ENCODE measurements at places on chromosomes 1 and 21.

GRCh38 chr1:26094677-26095383 is 16.8 kb upstream of the PDIK1L start:
- no peak for DNase-seq

DNA sequence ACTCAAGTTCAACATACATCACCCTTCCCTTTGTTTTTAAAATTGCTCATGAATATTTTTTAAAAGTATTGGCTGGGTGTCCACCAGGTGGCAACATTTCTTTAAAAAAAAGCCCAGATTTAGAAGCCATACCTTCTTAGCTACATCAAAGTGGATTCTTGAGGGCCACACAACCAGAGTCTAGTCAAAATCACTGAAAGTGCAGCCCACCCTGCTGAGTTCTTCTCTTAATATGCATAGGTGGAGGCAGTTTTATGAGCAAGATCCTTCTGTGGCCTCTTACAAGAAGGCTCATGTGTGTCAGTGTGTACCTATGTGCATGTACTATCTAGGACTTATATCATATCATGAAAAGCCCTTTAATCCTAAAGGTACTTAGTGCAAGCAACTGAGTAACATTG is 16.9 kb upstream of the GNG12 start:
- DNase-seq, result no peak

GRCh38 chr1:64337926-64338325 is 132.0 kb upstream of the CACHD1 start:
- no peak for DNase-seq

- peak; percentile 32 for DNase-seq
Observed at GRCh38 chr21:46097336-46098293, at the start of gene COL6A2. Gene COL6A2, plus strand, starts transcription at chr21:46098112.

DNA sequence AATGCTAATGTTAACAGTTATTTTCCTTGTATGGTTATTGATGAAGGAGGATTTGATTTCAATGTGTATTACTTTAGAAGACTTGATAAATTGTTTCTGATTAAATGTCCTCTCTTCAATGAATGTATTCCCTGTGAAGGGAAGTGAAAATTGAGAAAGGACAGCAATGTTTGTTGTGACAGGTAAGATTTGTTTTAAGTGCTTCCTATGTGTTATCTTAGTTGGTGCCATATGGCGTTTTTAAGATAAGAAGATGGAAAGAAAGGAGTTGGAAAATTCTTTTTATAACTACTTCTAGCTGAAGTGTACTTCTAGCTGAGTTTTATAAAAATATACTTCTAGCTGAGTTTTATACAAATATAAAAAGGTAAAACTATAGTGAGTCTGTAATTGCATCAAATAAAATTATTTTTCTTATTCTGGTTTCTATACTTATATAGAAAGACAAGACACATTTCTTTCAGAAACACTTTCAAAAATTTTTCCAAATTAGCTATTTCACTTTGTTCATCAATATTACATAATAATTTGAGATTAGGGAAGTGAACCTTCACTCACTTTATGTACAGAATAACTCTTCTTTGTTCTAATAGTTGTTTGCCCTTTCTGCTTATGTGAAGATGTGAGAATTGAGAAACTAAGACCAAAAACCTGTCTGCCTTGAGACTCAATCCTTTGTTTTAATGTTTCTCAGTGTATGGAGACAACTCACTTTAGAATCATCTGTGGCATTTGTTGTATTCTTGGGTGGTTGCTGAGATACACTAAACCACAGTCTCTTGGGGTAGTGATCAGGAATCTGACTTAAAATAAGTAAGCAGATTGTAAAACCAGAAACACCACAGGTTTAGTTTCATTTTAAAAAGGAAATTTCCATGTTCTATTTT is 382.9 kb upstream of the B3GALT2 start:
- DNase-seq, result no peak

GRCh38 chr1:1198423-1199140 is 7.8 kb downstream of the TNFRSF18 start:
- no peak for DNase-seq

- DNase-seq, result no peak
Observed at GRCh38 chr1:182567629-182568028, 21.4 kb downstream of the RNASEL start.

DNA sequence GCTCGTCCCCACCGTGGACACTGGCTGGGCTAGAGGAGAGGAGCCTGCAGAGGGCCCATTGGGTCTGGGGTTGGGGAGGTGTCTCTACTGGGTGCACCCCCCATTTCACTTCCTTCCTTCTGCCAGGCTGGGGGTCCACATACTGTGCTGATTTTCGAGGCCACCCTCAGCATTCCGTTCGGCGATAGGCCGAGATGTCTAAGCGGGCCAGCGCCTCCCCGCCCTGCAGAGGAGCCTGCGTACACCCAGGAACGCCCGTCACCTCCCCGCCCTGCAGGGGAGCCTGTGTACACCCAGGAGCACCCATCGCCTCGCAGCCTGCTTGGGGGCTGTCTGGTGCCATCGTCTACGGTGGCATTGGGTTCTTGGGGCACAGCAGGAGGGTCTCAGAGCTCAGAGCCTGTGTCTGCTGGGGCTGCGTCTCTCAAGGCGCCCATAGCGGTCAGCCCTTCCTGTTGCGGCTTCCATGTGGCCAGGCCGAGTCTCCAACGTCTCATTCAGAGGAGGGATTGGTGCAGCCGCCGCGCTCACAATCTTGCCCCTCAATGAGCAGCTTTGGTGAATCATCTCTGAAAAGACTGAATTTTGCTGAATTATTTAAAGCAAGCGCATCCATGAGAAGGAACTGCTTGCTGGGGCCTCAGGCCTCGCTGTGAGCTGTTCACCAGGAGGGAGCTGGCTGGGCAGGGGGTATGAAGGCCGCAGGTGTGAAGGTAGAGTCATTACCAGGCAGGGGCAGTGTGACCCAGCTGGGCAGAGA is 30.7 kb upstream of the AGPAT3 start:
- DNase-seq, result no peak

DNA sequence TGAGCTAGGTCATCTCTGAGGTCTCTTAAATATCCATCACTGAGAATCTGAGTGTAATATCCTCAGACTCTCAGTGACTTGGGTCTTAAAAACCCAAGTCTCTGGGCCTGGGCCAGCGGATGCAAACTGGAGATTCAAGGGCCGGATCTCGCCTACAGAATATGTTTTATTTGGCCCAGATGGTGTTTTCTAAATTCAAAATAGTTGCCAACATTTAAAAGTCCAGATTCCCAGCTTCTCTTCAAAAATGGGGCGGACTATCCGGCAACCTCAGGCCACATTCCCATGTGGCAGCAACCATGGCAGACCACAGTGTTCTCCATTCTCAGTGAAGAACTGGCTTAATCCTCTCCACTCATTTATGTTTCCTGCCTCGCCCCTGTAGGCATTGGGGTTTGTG is 12.7 kb upstream of the HEYL start:
- no peak for DNase-seq

GRCh38 chr1:51524817-51525216 is 5.8 kb upstream of the EPS15 start:
- no peak for DNase-seq

- no peak for DNase-seq
Observed at GRCh38 chr1:151131701-151132334, 14.6 kb downstream of the SEMA6C start.

GRCh38 chr1:66585002-66585401 is 51.0 kb downstream of the SGIP1 start:
- DNase-seq, result no peak

DNA sequence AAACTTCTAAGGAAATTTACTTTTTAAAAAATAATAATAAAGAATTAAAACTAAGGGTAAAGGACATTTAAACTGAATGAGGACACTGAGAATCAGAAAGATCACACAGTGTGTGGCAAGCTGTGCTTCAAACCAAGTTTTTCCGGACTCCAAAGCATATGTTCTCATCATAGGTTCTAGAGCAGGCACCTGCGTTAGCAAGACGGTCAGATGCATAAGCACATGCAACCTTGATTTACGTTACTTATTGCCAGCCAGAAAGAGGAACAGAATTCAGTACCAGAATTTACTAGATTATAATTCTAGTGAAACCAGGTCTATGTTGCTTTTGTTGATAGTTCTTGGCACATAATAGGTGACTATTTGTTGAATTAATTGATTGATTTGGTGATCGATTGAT is 6.2 kb upstream of the LBR start:
- DNase-seq, result no peak

- no peak for DNase-seq
Observed at GRCh38 chr1:168437821-168438220, 106.0 kb downstream of the XCL2 start.

DNA sequence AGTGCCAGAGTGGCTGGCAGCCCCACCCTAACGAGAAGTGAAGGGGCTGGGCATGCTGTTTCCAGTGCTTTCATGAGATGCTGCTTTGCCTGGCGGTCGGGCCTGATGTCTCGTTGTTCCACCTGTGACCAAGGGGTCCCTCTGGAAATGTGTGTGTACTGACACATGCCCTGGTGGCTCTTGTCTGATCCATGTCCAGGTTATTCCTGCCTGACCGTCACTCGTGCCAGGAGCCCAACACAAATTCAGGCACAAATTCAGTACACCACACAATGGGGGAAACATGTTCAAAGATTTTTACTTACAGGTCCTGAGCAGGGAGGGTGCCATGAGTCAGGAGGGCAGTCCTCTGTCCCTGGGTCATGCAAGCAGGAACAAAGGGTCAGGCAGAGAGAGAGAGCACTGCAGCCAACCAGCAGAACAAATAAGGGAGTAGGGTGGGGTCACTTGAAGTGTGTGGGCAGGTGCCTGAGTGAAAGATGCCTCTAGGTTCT is 76.3 kb downstream of the ADARB1 start:
- DNase-seq, result no peak

- no peak for DNase-seq
Observed at GRCh38 chr1:45542591-45542990, 8.0 kb upstream of the AKR1A1 start.

DNA sequence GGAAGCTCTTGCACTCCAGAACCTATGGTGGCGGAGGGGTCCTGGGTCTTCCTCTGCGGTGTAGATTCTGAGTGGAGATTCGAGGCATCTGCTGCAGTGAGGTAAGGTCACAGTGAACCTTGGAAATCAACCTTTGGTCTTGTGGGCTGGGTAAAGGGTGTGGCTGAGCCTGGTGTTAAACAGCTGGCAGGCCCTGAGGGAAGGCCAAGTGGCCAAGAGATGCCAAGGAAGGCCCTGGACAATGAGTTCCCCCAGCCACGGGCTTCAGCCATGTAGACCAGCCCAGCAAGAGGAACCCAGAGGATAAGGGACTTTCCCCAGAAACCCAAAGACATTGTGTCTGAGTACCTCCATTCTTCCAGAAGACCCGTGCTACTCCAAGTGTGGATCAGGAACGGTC is 137.2 kb upstream of the ETS2 start:
- no peak for DNase-seq

DNA sequence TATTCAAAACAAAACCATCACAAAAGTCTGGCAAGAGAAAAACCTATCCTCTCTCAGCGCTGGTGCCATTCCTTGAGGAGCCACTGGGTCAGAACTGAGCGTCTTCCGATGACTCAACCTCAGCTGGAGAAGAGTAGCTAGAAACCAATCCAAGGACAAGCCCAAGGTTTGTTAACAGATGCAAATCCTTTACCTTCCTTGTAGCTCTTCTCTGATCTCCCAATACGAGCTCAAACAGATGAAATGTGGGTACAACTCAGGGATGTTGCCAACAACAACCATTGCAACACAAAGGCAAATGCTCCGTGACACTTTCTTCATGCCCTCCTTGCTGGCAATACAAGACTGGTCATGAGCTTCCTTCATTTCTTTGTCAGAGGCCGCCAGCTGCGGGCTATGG is 337.1 kb downstream of the SIPA1L2 start:
- no peak for DNase-seq

- no peak for DNase-seq
Observed at GRCh38 chr1:63686696-63687095, 87.1 kb upstream of the ROR1 start.

DNA sequence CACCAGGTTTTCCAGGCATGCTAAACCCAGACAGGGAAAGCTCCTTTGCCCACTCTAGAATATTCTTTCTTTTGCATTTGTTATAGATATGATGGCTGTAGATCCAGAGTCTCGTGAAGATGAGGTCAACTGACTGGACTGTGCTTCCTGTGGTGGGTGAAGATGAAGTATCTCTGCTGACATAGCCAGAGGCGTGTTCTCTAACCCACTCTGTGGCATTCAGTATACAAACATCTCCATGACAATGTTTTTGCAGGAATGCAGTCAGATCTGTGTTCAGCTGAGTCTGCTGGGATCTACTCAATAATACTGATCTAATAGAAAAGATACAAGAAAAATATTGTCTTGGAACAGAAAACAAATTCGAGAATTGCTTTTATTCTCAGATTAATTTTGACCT is 11.3 kb downstream of the RWDD2B start:
- no peak for DNase-seq

DNA sequence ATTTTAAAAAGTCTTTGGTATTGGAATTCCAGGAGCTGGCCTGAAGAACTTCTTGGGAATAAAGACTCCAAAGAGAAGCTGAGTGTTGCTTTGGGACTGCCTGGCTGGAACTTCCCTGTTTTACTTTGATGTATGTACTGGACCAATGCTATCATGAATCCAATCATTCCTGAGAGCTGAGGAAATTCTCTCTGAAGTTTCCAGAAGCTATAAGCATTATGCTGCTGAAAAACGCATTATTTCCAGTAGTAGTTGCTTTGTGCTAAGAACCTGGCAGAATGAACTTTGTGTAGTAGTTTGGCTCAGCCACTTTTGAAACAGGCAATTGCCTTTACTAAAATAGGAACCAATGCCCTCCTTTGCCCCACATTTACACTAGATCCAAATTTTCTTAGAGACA is 260.7 kb downstream of the HLX start:
- DNase-seq, result no peak

DNA sequence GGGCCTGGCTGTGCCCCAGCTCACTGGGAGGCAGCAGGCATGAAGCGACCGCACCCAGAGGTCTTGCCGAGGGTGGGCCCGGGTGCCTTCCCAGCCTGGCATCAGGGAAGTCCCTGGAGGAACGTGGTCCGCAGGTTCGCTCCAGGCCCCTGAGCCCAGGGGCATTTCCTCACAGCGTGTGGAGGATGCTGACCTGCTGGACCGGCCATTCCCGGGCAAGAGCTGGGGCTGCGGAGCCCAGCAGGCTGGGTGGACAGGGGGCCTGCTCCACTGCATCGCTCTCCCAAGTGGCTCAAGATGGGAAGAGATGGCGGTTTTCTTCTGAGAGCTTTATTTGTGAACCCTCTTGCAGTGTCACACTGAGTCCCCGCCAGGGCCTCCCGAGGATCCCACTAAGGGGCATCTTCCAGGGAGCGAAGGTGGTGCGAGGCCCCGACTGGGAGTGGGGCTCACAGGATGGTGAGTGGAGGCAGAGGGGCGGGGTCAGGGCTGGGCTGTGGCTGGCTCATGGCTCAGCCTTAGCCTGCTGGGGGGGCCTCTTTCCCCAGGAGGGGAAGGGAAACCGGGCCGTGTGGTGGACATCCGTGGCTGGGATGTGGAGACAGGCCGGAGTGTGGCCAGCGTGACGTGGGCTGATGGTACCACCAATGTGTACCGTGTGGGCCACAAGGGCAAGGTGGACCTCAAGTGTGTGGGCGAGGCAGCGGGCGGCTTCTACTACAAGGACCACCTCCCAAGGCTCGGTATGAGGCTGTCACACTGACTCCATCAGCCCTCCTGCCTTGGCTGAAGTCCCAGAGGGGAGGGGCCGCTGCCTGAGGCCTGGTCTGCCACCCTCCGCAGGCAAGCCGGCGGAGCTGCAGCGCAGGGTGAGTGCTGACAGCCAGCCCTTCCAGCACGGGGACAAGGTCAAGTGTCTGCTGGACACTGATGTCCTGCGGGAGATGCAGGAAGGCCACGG is 7.2 kb upstream of the MMP23B start:
- DNase-seq, result no peak

All from stimulated activated CD4-positive, alpha-beta T cell treated with anti-CD3 and anti-CD28 coated beads, Interleukin-1b, Interleukin-23, amount 100 ng/mL, for 24 hours (primary cell).